ENCODE measurements at places on chromosomes 3 and 15. TPM values are rescaled to one million over a fixed set of nuclear protein-coding genes. Genes with fewer than 3 reads are reported as not detected.

The C3orf22 gene
- not detected for total RNA-seq

DNA sequence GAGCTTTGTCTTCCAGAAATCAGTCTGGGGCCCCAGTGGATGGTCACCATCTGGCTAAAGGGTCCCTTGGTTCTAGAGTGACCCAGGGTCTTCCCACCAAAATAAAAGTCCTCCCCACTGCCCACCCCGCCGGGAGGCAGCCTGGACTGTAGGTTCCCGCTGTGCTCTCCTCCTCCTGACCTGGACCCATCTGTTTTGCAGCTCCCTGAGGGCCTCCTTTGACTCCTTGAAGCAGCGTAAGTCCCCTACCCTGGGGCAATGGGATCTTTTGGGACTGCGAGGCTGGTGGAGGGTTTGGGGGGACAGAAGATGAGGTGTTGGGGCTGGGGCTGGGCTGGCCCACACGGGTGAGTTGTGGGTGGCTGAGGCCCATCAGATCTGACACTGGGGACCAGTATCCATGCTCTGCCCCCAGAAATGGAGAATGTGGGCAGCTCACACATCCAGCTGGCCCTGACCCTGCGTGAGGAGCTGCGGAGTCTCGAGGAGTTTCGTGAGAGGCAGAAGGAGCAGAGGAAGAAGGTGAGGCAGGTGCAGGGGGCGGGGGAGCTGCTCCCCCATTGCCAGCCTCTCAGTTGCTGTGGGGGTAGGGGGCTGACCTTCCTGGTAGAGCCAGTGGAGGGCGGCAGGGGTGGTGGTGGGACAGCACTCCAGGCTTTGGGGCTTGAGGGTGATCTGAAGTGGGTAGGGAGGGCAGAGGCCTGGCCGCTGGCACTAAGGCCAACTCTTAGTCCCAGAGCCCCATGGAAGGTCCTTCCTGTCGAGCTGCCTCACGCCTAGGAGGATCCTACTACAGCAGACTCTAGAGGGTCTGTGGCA lies 30.4 kb downstream of the PSTPIP1 start:
- DNase-seq = no peak
- no peak overlapping the region for H3K27ac ChIP-seq
- H3K4me3 ChIP-seq = no peak overlapping the region
- H3K36me3 ChIP-seq = no peaks in the 10 kb centered on the region

DNA sequence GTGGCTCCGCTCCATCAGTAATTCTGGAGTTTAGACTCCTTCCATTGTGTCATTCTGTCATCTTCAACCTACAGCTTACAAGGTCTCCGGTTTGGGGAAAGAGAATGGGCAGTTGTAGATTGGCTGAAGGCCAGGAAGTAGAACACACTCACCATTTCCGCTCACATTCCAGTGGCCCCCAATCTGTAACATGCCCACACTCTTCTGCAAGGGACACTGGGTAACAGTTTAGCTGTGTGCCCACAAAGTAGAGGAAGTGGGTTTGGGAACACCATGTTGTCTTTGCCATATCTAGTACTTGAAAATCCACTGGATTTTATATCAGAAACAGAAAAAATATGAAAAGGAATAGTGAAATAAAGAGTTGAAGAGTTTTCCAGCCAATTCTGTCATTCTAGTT lies 153.5 kb downstream of the SV2B start:
- no peaks in the 10 kb centered on the region for H3K36me3 ChIP-seq
- no peak overlapping the region for H3K27ac ChIP-seq
- H3K4me1 ChIP-seq = no peaks in the 10 kb centered on the region
- no peak overlapping the region for H3K4me3 ChIP-seq
- DNase-seq = no peak

DNA sequence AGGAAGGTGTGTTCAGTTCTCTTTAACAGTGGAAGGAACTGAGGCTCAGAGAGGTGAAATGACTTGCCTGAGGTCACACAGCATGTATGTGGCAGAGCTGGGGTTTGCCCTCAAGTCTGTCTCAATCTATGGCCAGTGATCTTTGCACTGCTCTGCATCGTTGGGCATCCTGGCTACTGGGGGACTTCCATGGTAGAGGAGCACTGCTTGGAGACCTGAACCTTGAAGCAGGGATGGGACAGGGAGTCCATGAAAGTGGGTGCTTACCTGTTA lies 2.0 kb downstream of the CORO2B start:
- peaks cover 10% of the 10 kb centered on the region for H3K4me1 ChIP-seq
- no peak overlapping the region for H3K27ac ChIP-seq
- H3K36me3 ChIP-seq = no peaks in the 10 kb centered on the region
- DNase-seq = no peak

DNA sequence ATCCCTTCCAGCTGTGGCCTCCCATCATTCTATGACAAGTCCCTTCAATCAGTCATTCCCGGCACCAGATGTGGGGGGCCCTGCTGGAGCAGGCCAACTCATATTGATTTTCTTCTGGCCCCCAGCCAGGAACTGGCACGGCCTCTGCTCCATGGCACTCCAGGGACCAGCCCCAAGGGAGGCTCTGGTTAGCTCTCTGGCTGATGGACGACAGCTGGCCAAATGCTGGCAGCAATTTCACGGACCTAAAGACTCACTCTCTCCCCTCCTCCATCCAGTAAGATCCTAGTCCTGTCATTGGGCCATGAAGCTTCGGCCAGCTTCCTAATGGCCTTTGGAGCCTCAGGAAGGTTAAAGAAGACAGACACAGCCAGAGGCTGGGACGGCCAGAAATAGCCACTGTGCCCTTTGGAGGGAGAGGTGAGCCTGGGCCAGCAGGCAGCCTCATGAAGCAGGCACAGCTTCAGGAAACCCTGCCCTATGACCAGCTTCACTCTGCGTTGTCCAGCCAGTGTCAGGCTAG lies 131.0 kb downstream of the MEX3B start:
- H3K27me3 ChIP-seq = no peaks in the 10 kb centered on the region
- no peak overlapping the region for H3K27ac ChIP-seq
- no peak overlapping the region for H3K4me3 ChIP-seq

GRCh38 chr3:36561601-36562000 lies 181.3 kb downstream of the STAC start:
- no peaks in the 10 kb centered on the region for H3K36me3 ChIP-seq
- no peak for DNase-seq
- H3K27me3 ChIP-seq = no peaks in the 10 kb centered on the region
- H3K27ac ChIP-seq = no peak overlapping the region

GRCh38 chr3:132553826-132554225 lies 43.2 kb upstream of the ACKR4 start:
- no peak overlapping the region for H3K27ac ChIP-seq
- no peak overlapping the region for H3K4me3 ChIP-seq
- H3K27me3 ChIP-seq = no peaks in the 10 kb centered on the region
- H3K36me3 ChIP-seq = no peaks in the 10 kb centered on the region

The IL12A gene
- total RNA-seq = 0.09 TPM

GRCh38 chr3:114294940-114295480 lies 1.2 kb downstream of the TIGIT start:
- peaks cover 3% of the 10 kb centered on the region for H3K4me1 ChIP-seq
- no peaks in the 10 kb centered on the region for H3K27me3 ChIP-seq
- no peak for DNase-seq
- H3K4me3 ChIP-seq = no peak overlapping the region
- no peak overlapping the region for H3K27ac ChIP-seq

GRCh38 chr3:122502139-122502538 lies 12.6 kb downstream of the KPNA1 start:
- H3K4me3 ChIP-seq = no peak overlapping the region
- H3K36me3 ChIP-seq = peaks cover 11% of the 10 kb centered on the region
- no peaks in the 10 kb centered on the region for H3K27me3 ChIP-seq
- no peak for DNase-seq
- no peak overlapping the region for H3K27ac ChIP-seq
- peaks cover 21% of the 10 kb centered on the region for H3K4me1 ChIP-seq

The ASB14 gene
- not detected for total RNA-seq

DNA sequence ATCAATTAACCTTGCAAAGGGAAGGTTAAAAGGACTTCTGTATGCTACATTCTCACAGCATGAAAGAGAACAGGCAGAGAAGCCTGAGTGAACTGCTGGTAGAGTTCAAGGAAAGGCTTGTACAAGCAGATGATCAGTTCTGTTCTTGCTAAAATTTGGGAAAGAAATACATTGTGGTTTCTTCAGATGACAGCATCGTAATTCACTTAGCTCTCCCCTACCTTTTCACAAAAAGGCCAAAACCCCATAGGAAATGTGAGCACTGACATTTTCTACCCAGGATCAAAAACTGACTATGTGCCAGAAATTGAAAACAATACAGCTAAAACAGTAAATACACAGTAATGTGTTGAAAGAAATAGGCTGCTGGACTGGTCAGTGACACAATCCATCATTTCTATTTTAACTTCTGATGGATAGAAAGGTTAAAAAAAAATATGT lies 216.4 kb downstream of the DPH6 start:
- no peak for DNase-seq
- H3K4me3 ChIP-seq = no peak overlapping the region
- H3K27ac ChIP-seq = no peak overlapping the region
- H3K36me3 ChIP-seq = no peaks in the 10 kb centered on the region
- H3K4me1 ChIP-seq = no peaks in the 10 kb centered on the region
- H3K27me3 ChIP-seq = no peaks in the 10 kb centered on the region

The LRRIQ4 gene
- not detected for total RNA-seq

DNA sequence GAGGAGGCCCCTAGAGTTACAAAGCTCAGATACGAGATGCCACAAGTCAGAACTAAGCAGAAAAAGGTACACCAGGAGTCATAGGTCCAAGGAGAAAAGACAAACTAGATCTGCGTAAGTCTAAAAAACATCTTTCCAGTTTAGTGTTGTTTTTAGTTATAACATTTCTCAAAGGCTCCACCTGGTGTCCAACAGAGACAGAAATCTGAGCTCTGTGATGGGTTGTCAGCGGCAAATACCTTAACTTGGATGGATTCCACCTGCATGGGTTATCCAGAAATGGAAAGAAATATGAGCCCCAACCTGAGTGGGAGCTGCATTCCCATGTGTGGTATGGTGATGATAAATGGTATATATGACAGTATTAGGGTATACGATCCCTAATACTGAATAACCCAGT lies 238.6 kb upstream of the CHRM5 start:
- no peaks in the 10 kb centered on the region for H3K4me1 ChIP-seq
- DNase-seq = no peak
- H3K4me3 ChIP-seq = no peak overlapping the region
